Epithelial cell of umbilical artery (primary cell): ENCODE measurements at places on chromosomes 12 and 14. TPM values are rescaled to one million over a fixed set of nuclear protein-coding genes. Genes with fewer than 3 reads are reported as not detected.

TMEM63C gene
- total RNA-seq, result 0.32 TPM in 1 of 2 replicates, not detected in the other

SLC25A47 gene
- not detected in 2 replicates for total RNA-seq

LRIG3 gene
- total RNA-seq, result 53.6 and 126 TPM in 2 replicates

GABARAPL1 gene
- total RNA-seq, result 38.8 and 46.4 TPM in 2 replicates

RFX4 gene
- not detected in 2 replicates for total RNA-seq

EXD2 gene
- 15.9 and 22.3 TPM in 2 replicates for total RNA-seq

KERA gene
- not detected in 2 replicates for total RNA-seq

ENDOU gene
- not detected in 2 replicates for total RNA-seq

DAO gene
- not detected in 2 replicates for total RNA-seq

GPR33 gene
- not detected in 2 replicates for total RNA-seq

CCDC177 gene
- not detected in 2 replicates for total RNA-seq

ADGRD1 gene
- total RNA-seq, result 0.15 TPM in 1 of 2 replicates, not detected in the other

AKAP5 gene
- total RNA-seq, result 0.65 and 1.2 TPM in 2 replicates

TOMM20L gene
- not detected in 2 replicates for total RNA-seq

CPSF2 gene
- 37.4 and 61.7 TPM in 2 replicates for total RNA-seq

CLEC6A gene
- not detected in 2 replicates for total RNA-seq

BIN2 gene
- total RNA-seq, result not detected in 2 replicates

WDR89 gene
- total RNA-seq, result 13.3 and 25.5 TPM in 2 replicates

FERMT2 gene
- 94.8 and 97.1 TPM in 2 replicates for total RNA-seq

KRT2 gene
- not detected in 2 replicates for total RNA-seq

MAPK1IP1L gene
- 16.7 and 17.2 TPM in 2 replicates for total RNA-seq

TROAP gene
- total RNA-seq, result 8.1 and 9.1 TPM in 2 replicates

PTCSC3 gene
- not detected in 2 replicates for total RNA-seq

AGAP2 gene
- under 0.01 and 0.15 TPM in 2 replicates for total RNA-seq

CACNA2D4 gene
- total RNA-seq, result 1.1 TPM in 1 of 2 replicates, not detected in the other

C12orf50 gene
- total RNA-seq, result not detected in 2 replicates

SLC39A5 gene
- not detected in 2 replicates for total RNA-seq

LBHD2 gene
- total RNA-seq, result not detected in 2 replicates

TEX22 gene
- 0.15 TPM in 1 of 2 replicates, not detected in the other for total RNA-seq

PLEKHG7 gene
- total RNA-seq, result not detected in 2 replicates

LIN7A gene
- 1.8 and 3.6 TPM in 2 replicates for total RNA-seq

KLHL28 gene
- 6.2 and 7.0 TPM in 2 replicates for total RNA-seq

RILPL2 gene
- total RNA-seq, result 5.8 and 7.1 TPM in 2 replicates

XPOT gene
- 67.6 and 83.9 TPM in 2 replicates for total RNA-seq

INHBE gene
- 0.15 TPM in 1 of 2 replicates, not detected in the other for total RNA-seq

IGFBP6 gene
- 8.4 and 13.1 TPM in 2 replicates for total RNA-seq

GLS2 gene
- not detected in 2 replicates for total RNA-seq

WNT1 gene
- total RNA-seq, result not detected in 2 replicates

C1QL4 gene
- not detected in 2 replicates for total RNA-seq

AACS gene
- 29.9 and 35.6 TPM in 2 replicates for total RNA-seq

TMEM119 gene
- total RNA-seq, result 0.32 and 0.76 TPM in 2 replicates

SVOP gene
- total RNA-seq, result not detected in 2 replicates

DBX2 gene
- not detected in 2 replicates for total RNA-seq

SMIM41 gene
- not detected in 2 replicates for total RNA-seq

PPFIBP1 gene
- total RNA-seq, result 72.8 and 145 TPM in 2 replicates

RNASE1 gene
- 33.5 and 51.7 TPM in 2 replicates for total RNA-seq

MMAB gene
- total RNA-seq, result 40.6 and 49.2 TPM in 2 replicates
